ENCODE measurements at places on chromosomes 12 and 14. TPM values are rescaled to one million over a fixed set of nuclear protein-coding genes. Genes with fewer than 3 reads are reported as not detected.

DNA sequence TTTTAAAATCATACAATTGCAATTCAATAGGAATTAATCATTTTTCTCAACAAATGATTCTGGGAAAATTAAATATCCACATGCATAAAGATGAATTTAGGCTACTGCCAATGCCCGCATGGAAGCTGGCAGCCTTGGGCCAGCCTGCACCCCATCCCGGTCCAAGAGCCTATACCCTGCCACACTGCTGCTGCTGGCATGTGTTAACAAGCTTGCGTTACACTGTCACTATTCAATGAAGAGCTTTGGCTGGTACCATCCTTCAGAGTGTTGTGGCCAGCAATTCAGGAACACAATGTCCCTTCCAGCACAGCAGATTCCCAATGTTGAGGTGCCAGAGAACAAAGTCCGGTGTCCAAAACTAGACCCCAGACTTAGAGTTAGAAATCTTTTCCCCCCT lies 13.6 kb upstream of the TAS2R14 start:
- no peak for DNase-seq

DNA sequence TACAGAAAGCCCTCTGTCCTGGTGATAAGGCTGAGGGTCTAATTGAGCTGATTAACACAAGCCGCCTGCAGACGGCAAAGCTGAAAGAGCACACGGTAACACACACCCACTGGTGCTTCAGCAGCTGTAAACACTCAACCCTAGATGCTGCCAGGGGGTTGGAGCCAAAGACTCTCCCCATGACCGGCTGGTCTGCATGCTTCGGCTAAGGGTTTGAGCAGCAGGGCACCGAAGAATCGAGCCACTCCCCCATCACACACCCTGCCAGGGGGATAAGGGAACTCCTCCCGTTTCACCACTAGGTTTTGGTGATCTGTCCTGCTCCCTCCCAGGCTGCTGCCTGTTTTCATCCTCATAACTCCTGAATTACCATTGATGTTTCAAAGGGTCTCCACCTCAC lies 141.0 kb upstream of the OVCH1 start:
- DNase-seq = no peak

DNA sequence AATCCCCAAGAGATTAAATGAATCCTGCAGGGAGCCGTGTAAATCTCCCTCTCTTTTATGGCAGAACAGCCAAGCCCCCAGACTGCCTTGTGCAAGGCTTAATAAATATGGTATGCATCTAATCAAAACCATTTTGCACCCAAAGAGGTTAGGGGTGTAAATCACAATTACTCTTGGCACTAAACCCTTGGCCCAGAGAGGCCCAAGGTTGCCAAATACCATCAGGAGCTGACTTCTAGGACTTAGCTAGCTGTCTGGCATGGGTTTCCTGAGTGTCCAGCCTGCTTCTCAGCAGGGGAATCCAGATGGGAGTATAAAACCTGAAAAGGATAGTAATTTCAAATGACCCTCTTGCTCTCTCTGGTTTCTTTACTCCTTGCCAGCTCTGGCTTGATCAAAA lies 610.4 kb downstream of the MED13L start:
- DNase-seq = no peak

RAPGEF3 gene
- total RNA-seq = 14.6 TPM

PHLDA1 gene
- total RNA-seq = 10.9 TPM

BCL2L14 gene
- total RNA-seq = not detected

MYRFL gene
- not detected for total RNA-seq

All from sigmoid colon (tissue), 7 donors.